Anterior cingulate cortex (tissue), 58 donors: ENCODE measurements at places on chromosomes 7 and 10.
A peak's percentile ranks its signal among the peaks of the same experiment; 100 is the strongest.

DNA sequence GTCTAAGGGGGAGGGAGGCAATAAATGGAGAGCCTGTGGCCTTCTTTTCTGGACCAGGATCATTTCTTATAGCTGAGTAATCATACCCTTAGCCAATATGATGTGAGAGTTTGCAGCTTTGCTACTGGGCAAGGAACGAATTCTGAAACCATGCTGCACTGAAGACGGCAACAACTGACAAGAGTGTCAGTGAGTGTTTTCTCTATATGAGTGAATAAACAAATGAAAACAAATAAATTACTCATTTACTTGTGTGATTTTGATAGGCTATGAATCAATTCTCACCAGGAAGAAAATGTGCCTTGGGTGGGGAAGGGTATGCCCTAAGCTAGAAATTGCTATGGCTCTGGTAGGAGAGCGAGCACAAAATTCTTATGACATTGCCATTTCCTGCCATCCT lies 79.4 kb upstream of the LRRN3 start:
- no peak for DNase-seq

DNA sequence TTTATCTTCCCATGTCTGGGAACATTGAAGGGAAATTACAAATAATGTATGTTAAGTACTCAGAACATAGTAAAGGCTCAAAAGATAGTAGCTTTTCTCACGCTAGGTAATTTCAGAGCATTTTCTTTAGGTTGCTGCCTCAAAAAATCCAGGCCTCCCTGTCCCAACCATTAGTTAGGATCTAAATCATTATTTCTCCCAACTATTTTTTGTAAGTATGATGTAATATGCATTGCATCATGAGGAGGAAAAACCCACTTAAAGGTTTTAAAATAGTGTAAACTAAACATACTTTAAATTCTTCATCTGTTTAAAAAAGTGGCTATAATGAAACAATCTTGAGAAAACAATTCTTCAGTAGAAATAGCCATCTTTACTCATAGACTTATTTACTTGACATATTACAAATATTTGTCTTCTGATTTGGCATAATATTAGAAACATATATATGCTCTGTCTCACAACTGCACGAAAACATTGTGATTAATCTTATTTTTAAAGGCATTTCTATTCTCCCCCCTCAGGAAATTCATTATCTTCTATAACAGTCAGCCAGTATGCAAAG lies 329.3 kb downstream of the ELMO1 start:
- DNase-seq, result no peak

GRCh38 chr7:1325246-1325645 lies 92.6 kb downstream of the UNCX start:
- no peak for DNase-seq

DNA sequence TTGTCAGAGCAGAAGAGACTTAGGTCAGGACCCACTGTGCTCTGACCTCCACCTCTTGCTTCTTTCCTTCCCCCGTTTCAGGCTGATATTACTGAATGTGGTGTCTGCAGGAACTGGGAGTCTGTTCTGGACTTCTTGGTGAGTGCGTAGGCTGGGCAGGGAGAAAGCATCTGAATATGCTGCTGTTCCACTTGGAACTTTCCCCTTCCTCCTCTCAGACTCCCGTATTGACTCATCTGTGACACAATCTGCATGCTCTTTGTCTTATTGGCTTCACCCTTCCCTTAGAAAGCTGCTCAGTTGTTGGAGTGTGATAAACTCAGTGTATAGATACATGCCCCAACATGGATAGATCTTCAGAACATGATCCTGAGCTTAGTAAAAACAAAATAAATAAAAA lies 137.6 kb upstream of the HABP2 start:
- no peak for DNase-seq

GRCh38 chr7:129240119-129240820 lies 15.4 kb downstream of the AHCYL2 start:
- no peak for DNase-seq

DNA sequence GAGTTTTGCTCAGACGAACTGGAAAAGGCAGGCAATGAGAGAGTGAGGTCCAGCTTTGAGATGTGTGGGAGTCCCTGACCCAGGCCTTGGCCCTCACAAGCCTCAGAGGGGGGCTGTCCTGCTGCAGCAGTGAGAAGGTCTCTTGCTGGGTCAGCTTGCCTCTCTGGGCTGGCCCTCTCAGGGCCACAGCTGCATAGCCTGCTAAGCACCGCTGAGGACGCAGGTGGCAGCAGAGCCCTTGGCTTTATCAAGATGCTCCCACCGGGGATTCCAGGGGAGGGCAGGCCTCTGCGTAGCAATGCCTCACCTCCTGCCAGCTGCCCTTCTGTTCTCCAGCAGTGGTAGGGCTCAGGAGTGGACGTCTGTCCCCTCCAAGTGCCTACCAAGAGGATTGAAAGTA lies 128.7 kb downstream of the COBL start:
- DNase-seq, result peak; percentile 38

GRCh38 chr7:2474813-2475677 lies 1.2 kb downstream of the GRIFIN start:
- DNase-seq, result no peak

DNA sequence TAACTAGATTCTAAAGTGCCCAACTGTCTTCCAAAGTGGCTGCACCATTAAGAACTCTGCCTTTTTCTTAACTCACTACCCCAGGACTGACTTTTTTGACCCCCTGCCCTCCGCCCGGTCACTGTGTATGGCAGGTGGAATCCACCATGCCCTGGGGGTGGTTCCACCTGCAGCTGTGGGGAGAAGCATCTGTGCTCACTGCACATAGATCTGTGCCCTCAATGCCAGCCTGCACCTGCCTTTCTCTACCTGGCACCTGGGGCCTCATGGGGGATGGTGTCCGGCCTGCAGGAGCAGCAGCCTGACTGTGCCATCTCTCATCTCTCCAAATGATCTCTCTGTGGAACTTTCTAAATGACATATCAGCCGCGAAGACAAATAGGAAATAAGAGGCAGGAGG lies 353.5 kb downstream of the PAXIP1 start:
- no peak for DNase-seq

DNA sequence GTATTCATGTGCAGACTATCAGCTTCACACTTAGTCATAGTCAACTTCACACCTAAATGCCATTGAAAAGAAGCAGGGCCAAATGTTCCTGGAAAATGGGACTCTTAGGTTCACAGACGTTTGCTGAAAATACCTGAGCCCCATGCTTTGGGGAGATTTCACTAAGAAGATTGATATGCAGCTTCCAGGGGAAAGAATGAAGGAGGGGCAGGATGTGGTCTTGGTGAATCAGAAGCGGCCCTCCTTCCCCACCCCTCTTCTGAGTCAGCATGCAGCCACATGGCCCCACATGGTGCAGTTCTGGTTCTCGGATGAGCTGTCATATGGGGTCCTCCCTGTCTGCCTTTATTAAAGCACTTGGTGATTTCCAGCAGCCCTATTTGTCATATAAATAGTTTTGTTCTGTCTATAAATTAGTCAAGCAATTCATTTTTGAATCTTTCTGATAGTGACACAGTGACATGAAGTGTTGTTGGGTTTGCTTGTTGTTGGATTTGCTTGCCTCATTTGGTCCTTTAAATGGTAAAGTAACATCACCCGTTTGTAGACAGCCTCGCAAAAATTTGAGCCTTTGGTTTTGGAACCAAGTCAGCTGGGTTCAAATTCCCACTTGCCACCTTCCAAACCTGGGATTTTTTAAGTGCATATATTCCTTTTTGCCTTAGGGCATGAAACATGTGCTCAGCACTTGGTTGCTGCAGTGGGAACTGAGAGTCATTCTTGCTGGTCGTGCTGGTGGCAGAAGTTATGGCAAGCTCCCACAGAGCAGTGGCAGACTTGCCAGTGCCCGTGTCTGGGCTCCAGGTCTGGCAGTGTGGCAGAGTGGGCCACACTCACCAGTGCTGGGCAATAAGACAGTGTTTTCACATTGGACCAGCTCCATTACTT lies 68.1 kb upstream of the CDK6 start:
- DNase-seq, result no peak

GRCh38 chr10:103722632-103723031 lies 132.7 kb downstream of the SH3PXD2A start:
- DNase-seq, result no peak

DNA sequence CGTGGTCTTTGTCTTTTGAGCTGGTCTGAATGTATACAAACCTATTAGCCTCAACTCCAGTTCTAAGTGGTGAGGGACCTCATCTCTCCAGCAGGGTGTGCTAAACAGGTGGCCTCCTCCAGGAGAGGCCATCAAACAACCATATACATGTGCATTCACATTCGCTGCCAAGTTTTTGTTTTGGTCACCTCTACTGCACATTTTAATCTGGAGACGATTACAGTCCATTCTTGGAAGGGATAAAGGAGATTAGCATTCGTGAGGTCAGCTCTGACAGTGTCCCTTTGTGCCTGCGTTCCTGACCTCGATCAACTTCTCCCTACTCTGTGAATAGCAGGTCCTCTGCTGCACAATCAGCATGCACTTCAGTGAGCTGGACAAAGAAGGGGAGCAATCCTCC lies 60.8 kb downstream of the RHOBTB1 start:
- no peak for DNase-seq

DNA sequence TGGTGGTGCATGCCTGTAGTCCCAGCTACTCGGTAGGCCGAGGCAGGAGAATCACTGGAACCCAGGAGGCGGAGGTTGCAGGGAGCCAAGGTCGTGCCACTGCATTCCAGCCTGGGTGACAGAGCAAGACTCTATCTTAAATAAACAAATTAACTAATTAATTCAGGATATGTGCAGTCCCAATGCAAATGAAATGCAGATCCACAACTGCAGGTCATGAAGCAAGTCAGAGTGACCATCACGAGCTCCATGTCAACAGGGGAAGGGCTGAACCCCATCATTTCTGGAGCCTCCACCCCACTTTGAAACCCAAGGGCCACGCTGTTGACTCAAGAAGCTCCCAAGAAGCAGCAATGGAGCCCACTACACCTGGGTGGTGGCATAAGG lies 115.4 kb downstream of the LARP4B start:
- DNase-seq, result no peak

DNA sequence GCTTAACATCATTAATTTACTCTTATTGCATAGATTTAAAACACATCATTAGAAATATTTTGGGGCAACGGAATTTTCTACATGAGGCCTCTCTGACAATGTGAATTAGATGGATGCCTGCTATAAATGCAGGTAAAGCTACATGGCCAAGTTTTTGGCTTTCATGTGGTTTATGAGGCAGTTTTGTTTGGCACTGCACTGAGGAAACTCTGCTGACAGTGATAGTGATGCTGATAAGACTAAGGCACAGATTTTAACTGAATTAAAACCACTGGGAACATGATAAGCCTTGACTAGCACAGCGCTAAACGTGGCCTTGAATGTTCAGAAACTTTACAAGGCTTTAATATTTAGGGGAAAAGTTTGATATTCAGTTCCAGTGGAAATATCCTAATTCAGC lies 114.3 kb upstream of the NOBOX start:
- DNase-seq, result no peak

DNA sequence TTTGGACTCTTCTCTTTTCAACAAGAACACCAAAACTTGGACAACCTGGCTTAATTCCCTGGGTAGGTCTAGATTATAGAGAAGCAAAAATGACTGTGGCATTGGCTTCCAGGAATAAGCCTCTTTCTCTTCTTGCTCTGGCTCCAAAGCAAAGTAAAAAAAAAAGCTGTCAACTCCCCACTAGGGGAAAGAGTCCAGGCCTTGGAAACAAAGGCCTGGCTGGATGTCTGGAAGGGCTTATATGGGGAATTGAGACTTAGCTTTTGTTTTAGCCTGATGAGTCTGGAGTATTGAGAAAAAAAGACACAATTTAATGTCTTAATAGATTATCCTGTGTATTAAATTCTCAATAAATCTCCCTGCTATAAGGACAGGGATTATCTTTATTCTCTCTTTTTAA lies 300.6 kb downstream of the SORCS3 start:
- no peak for DNase-seq

- DNase-seq, result no peak
Measured at GRCh38 chr7:101084865-101085161, 468 bp upstream of the TRIM56 start.

DNA sequence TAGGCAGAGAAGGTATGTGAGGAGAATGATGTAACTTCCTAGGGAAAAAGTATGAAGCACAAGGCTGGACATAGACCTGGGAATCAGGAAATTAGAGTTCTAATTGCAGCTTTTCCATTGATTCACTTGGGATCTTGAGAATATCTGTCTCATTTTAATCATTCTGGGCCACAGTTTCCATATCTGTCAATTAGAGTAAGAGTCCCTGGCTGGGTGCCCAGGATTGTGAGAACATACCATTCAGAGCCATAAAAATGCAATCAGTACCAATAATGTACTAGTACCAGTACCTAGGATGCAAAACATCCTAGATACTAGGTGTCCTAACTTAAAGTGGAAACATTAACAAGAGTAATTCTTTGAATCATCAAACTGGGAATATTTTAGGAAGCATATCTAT lies 29.6 kb downstream of the CAV1 start:
- DNase-seq, result no peak

GRCh38 chr7:154332811-154333580 lies 280.8 kb downstream of the DPP6 start:
- no peak for DNase-seq

GRCh38 chr10:74347522-74347921 lies 196.5 kb downstream of the ADK start:
- DNase-seq, result no peak

DNA sequence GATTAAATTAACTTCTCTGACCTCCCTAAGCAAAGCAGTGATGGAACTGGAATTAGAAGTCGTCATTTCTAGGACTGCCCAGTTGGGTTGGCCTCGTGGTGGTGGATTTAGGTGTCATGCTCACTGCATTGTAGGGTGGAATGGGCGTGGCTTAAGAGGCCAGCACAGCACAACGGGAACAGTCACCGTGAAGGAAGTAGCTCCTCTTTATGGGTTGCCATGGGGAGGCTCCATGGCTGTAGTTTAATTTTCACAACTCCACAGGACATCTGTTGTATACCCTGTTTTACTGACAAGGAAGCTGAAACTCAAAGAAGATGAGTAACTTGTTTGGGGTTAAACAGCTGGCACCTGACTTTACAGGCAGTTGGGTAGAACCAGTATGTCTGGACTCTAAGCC lies 208.3 kb downstream of the CELF2 start:
- DNase-seq, result no peak

DNA sequence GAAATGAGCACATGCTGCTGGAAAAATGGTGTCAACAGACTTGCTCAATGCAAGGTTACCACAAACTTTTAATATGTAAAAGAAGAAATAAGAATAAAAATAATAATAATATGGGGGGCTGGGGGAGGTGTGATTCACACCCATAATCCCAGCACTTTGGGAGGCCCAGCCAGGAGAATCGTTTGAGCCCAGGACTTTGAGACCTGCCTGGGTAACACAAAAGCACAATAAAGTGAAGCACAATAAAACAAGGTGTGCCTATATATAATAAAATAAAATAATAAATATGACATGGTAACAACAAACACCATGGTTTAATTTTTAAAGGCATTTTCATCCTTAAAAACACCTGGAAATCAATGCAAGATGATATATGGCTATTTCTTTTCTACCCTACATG lies 25.1 kb downstream of the EIF3A start:
- no peak for DNase-seq

GRCh38 chr7:22725585-22725984 lies 1.4 kb upstream of the IL6 start:
- DNase-seq, result no peak

DNA sequence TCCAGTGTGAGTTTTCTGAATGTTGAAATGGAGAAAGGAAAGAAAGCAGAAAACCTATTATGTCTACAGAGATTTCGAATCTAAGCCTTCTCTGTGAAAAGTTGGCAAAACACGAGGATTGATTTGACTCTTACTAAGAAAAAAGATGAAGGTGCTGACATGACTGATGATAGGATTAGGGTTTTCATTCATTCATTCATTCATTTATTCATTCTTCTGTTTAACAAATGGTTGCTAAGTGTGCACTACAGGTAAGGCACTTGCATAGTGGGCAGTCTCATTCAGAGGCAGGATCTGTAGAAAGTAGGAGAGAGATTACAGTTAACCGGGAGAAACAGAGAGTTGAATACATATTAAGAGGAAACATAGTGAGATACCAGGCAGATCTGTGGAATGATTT lies 137.1 kb downstream of the ZNF365 start:
- no peak for DNase-seq
